ENCODE measurements at places on chromosomes 3 and 15. TPM values are rescaled to one million over a fixed set of nuclear protein-coding genes. Genes with fewer than 3 reads are reported as not detected.

DNA sequence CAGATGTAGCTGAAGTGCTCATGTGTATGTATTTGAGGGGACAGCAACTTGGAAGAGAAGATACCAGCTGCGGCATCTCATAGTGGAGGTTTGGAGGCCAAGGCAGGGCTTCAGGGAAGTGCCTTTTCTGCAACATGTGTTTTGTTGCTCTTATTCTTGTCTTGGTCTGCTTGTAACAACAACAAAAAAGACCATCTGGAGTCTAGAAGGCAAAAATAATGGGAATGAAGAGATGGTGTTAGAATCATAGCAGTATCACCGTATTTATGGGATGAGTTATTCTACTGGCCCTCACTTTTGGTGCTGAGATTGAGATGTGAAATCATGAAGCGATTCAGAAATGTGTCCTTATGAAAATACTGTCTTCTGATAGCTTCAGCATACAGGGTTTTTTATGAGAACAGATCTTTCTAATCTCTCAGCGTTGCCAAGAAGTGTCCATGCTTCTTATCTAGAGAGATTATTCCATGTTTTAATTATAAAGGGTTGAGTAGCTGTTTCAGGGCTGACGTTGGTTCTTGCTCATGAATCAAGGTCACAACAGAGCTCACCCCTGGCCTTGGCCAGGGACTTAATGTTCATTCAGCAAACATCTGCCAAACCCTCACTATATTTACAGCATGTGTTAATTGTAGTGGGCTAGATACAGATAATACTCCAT is 58.0 kb downstream of the ITPR1 start:
- DNase-seq, result no peak

DNA sequence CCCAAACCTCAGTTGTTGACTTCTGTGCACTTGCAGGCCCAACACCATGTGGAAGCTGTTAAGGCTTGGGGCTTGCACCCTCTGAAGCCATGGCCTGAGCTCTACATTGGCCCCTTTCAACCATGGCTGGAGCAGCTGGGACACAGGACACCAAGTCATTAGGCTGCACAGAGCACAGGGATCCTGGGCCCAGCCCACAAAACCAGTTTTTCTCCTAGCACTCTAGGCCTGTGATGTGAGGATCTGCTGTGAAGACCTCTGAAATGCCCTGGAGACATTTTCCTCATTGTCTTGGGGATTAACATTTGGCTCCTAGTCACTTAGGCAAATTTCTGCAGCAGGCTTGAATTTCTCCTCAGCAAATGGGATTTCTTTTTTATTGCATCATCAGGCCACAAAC is 1255.7 kb downstream of the ZPLD1 start:
- peak; percentile 34 for DNase-seq

GRCh38 chr3:63753567-63753966 is 65.5 kb upstream of the C3orf49 start:
- no peak for DNase-seq

GRCh38 chr3:38142959-38143358 is 4.5 kb downstream of the MYD88 start:
- no peak for DNase-seq

DNA sequence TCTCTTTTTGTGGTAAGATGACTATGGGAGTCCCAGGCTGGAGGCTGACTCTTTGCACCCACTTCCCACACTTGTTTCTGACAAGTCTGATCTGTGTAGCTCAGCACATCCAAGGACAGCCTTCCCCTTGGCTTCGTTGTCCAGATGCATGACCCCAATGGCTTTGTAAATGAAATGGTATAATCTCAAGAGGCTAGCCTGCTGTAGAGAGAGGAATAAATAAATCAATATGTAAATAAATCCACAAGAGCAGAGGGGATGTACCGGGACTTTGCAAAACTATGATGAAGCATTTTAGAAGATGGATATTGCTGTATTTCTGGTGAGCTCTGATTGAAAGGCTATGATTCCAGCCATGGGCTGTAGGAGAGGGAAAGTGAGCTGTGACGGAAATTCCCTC is 79.9 kb upstream of the NEO1 start:
- DNase-seq, result no peak

DNA sequence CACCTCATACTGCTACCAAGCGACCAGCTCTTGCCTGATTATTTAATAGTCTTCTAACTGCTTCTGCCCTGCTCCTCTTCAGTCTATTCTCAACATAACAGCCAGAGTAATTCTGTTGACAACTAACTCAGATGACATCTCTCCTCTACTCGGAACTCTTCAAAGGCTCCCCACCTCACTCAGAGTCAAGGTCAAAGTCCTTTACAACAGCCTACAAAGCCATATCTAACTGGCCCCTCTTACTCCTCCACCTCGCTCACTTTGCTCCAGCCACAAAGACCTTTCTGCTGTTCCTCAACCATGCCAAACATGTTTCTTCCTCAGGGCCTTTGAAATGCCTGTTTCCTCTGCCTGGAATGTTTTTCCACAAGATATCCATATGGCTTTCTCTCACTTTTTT is 43.6 kb downstream of the PIK3R4 start:
- no peak for DNase-seq

- no peak for DNase-seq
These were observed 32.6 kb downstream of the ITGA11 start for GRCh38 chr15:68399096-68400065.

DNA sequence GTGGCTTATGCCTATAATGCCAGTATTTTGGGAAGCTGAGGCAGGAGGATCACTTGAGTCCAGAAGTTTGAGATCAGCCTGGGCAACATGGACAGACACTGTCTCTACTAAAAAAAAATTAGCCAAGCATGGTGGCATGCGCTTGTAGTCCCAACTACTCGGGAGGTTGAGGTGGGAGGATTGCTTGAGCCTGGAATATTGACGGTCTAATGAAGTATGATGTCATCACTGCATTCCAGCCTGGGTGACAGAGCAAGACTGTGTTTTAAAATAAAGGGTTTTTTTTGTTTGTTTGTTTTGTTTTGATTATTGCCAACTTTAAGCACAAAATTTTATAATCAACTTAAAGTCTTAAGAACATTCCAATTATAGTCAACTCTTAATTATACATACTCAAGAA is 6.8 kb downstream of the PLSCR1 start:
- DNase-seq, result no peak

- no peak for DNase-seq
These were observed 399.4 kb upstream of the ATP11B start for GRCh38 chr3:182393830-182394367.

DNA sequence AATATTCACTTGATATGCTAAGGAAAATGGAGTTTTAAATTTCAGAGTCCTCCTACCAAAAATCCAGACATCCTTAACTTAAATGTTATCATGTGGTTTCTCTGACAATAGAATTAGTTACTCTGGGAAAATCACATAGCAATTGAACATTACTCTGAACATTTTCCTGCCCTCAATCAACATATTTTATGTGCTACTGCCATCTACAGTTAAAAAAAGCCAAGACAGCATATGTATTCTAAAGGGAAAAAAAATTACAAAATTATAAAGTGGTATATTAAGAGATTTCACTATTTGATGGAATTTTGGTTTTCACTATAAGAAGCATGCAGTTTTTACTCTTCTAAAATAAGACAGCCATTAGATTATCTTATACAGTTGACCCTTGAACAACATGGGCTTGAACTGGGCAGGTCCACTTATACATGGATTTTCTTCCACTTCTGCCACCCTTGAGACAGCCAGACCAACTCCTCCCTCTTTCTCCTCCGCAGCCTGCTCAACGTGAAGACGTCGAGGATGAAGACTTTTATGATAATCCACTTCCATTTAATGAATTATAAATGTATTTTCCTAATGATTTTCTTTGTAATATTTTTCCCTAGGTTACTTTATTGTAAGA is 122.3 kb downstream of the ATP1B3 start:
- no peak for DNase-seq

SLC9C1 gene
- not detected for total RNA-seq

SRGAP3 gene
- total RNA-seq, result 12.9 TPM

PML gene
- total RNA-seq, result 81.8 TPM

C2CD4A gene
- 0.09 TPM for total RNA-seq

NDUFB5 gene
- total RNA-seq, result 128 TPM

Data from PC-9 (cell line).